Stimulated activated CD4-positive, alpha-beta T cell treated with anti-CD3 and anti-CD28 coated beads, TNF-alpha, amount 100 ng/mL, for 1 hour (primary cell): ENCODE measurements at places on chromosomes 13 and 19.

- DNase-seq, result no peak
Measured at GRCh38 chr13:70171151-70171550, 62.9 kb upstream of the KLHL1 start.

- no peak for DNase-seq
Measured at GRCh38 chr19:31334849-31335624, 14.2 kb downstream of the TSHZ3 start.

GRCh38 chr13:31048521-31048920, 113.2 kb downstream of the HSPH1 start:
- no peak for DNase-seq

DNA sequence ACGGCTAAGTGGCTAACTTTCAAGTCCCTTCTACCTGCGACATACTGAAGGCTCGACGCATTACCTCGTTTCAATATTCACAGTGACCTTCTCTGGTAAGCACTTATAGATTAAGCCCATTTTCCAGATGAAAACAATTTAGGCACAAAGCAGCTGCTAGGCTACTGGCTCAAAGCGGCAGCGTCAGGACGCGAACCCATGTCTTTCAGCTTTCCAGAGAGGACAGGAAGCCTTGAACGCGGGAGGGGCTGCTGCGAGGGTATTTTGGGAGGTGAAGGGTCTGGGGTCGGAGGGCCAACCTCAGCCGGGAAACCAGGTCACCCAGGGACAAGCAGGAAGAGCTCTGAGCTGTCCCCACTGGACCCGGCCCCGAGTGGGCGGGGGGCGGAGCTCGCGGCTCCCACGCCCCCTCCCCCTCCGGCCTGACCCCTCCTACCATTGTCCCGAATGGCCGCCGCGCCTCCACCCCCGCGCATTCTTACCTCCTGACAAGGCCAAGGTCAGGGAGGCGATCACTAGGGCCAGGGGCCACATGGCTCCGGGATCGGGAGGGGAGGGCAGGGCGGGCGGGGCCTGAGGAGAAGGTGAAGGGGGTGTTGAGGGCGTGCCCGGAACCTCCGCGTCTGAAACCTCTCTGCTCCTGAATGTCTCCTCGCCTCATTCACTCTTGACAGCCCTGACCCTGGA, at the start of gene KLK13:
Gene KLK13 (minus strand): TSS at position 559 of the 687 bp plus-strand sequence. CDS start 25 bp downstream, at position 534.
- no peak for DNase-seq

- DNase-seq, result peak; percentile 99
Measured at GRCh38 chr19:49640113-49640898, at the start of gene RRAS. RRAS (minus strand) TSS chr19:49640143; CDS start chr19:49640098, 45 bp downstream.

DNA sequence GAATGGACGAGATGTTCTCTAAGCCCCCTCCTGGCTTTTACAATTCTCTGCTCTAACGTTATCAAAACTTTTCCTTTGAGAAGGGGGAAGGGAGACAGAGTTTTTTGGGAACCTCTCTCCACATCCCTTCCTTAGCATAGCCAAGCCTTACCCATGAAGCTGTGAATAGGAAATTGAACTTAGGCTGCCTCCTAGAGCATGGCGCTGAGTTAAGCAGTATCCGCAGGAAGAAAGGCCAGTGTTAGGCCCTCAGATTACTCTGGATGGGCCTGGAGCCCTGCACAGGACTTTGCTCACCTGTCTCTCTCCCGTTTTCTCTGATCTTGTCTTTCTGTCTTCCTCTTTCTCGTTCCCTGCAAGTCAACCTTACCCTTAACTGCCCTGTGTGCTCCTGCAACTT, 39.6 kb downstream of the CYP2B6 start:
- no peak for DNase-seq

DNA sequence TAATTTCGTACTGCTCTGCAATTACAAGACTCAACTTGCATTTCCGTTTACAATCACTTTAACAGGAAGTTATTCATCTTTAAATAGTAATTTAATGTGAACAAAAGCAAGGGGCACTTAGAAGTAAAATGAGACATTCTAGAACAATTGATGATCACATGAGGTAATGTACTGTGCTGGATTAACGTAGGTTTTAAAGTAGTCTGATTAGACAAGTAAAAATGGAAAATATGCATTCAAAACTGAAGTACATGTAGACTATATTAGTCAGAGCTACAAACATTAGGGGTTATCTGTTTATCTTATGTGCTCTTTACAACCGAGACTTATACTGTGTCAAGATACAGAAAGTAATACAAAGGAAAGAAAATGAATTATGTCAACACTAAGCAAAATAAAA, 1528.0 kb downstream of the SLITRK5 start:
- no peak for DNase-seq

DNA sequence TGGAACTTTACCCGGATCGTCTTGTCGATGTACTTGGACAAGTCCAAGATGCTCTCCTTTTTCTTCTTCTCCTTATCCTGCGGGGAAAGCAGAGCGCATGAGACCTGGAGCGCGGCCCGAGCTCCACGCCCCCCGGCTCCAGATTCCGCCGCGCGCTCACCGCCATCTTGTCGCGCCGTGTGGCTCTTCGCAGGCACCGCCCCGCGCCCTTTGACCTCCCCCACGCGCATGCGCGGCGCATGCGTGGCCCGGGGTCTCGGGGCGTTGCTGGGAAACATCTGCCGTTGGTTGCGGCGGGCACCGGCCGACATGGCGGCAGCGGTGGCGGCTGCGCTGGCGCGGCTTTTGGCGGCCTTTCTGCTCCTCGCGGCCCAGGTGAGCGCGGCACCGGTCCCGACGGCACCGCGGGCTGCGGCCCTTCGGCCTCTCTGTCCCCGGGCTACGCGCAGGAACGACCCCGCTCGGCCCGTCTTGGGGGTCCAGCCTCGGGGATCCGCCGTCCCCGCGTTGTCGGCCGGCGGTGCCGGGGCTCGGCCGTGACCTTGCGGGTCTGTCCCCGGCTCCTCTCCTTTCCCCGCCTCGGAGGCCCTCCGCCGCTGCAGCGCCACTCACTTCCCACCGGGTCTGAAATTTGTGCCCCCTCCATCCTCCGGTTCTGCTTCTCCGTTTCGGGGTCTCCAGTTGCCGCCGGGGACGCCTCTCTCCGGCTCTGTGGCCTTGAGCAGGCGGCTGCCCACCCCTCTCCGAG, at the start of the genes LSM7 and SPPL2B:
Gene LSM7 (minus strand): TSS at position 186 of the 748 bp plus-strand sequence. CDS start 20 bp downstream, at position 166.
Gene SPPL2B (plus strand): TSS at position 284 of the 748 bp plus-strand sequence. CDS start 26 bp downstream, at position 310.
- DNase-seq, result peak; percentile 85

GRCh38 chr13:22703601-22704209, 477.1 kb upstream of the SGCG start:
- DNase-seq, result no peak

DNA sequence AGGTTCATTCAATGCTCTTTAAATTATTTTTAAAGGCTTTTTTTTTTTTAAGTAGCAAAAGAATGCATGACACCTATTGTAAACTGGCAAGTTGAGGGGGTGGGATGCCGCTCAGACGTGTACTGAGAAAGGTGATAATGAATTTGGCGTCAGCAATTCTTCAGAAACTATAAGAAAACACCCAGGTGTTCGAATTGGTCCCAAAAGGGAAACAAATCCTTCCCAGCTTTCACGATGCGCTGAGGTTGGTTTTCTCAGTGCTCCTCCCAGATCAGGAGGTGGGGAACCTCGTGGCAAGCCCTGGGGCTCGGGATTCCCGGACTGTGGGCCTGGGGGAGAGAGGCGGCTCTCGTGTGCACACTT, 543 bp upstream of the FAM124A start:
- DNase-seq, result no peak
